Fibroblast of skin of back (primary cell): ENCODE measurements at places on chromosomes 2 and 18.

GRCh38 chr2:206937555-206937954, 1.8 kb upstream of the CPO start:
- no peak for DNase-seq

DNA sequence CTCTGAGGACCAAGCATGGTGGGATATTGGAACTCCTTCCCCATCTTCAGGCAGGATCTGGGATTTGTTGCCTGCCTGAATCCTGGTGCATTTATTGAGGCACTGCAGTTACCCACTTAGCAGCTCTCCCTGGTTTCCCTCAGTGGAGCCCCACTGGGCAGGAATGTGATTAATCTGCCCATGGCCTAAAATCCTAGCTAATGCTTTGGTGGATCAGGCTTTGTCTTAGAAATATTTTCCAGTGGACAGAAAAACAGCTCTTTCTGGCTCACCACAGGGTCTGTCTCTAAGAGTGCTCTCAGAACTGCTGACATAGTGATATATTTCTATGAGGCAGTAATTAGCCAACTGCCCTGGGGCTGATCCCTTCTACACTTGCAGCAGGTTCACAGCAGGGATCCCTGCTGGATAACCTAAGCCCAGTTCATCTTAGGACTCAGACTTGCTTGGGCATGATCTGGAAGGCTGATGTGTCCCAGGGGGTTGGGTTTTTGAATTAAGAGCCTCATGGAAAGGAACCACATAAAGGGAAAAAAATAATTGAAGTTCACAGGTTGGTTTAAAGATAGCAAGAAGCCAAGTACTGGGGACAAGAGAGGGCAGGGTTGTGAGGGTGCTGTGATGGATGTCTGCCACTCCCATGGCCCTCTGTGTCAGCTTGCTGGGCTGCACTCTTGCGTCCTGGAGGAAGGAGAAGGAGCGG, 44.3 kb upstream of the ZDBF2 start:
- peak; percentile 9 for DNase-seq

DNA sequence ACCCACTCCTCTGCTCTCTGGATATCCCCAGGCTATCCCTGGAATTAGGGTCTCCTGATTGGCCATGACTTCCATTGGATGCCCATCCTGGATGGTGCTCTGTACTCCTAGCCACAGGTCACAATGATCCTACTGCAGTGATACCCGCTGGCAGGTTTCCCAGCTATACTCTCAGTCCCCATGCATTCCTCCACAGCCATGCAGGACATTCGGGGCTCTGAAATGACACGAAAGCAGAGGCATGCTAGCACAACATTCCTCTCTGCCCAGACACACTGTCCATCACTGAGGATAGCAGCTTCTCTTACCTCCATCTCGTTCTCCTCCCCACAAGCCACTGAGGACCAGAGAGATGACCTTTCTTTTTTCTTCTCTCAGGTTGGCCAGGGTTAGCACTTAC, 51.7 kb upstream of the SPATS2L start:
- DNase-seq: peak; percentile 69

DNA sequence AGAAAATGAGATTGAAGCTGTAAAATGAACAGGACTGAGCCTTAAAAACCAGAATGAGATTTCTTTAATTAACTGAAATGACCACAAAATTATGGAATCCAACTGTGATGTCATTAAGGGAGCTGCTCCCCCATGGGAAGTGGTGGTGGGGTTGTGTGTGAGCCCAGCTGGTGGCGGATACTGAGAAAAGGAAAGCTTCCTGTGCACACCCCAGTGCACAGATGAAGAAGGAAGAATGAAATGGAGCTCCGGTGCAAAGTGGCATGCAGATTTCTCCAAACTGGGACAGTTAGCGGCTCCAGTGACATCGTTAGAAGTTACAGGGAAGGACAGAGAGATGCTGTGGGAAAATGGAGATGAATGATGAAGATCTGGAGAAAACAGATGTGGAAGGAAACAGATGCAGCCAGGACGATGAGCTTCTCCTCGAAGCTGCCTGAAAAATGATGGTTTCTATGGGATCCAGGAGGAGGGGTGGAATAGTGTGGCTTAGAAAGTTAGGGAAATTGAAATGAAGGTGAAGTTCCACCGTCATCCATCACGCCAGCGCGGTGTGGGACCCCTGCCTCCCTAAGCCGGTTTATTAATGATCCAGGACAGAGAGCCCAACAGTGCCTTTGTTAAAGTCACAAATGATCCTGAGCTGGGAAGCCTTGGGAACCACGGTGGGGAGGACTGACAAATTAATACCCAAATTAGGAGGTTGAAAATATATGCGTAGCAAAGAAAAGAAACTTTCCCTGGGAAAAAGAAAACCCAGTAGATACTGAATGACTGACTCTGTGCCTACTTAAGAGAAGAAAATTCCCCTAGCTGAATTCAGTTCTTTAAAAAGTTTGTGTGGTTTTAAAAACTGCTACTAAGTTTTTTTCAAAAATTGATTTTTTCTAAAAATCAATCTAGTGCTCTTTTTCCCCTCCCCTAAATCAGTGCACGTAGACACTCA, 77.2 kb downstream of the TSN start:
- no peak for DNase-seq

- DNase-seq: no peak
Measured at GRCh38 chr2:147275943-147276342, 568.9 kb upstream of the ACVR2A start.

DNA sequence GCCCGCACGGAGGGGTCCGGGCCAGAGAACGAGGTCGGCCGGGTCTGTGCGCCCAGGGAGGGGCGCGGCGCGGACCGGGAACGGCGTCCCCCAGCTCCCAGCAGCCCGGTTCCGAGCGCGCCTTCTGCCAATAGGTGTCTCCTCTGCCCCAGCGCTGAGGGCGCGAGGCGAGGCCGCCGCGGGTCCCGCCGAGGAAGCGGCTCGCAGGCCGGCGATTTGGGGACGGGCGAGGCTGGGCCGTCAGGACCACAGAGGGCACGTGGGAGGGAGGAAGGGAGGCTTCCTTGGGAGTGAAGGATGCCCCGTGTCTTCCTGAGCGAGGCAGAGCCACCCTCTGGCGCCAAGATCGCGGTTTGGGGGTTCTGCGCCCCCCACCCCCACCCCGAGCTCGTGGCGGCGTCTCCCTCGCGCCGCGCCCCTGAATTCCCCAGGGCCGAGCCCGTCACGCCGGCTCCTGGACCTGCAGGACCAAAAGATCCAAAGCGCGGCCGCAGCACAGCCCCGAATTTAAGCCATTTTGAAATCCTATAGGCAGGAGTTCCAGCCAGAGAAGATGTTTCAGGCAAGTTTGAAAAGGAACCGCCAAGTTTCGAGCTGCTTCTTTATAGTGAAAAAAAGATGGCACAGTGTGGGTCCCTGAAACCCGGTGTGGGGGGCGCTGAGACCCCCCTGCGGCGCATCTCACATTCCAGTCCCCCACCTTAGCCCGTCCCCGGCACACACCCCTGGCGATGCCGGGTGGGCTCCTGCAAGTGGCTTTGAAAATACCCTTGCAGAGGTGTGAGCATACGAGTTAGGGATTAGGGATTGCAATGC, 909 bp downstream of the NFATC1 start:
- DNase-seq: peak; percentile 58

DNA sequence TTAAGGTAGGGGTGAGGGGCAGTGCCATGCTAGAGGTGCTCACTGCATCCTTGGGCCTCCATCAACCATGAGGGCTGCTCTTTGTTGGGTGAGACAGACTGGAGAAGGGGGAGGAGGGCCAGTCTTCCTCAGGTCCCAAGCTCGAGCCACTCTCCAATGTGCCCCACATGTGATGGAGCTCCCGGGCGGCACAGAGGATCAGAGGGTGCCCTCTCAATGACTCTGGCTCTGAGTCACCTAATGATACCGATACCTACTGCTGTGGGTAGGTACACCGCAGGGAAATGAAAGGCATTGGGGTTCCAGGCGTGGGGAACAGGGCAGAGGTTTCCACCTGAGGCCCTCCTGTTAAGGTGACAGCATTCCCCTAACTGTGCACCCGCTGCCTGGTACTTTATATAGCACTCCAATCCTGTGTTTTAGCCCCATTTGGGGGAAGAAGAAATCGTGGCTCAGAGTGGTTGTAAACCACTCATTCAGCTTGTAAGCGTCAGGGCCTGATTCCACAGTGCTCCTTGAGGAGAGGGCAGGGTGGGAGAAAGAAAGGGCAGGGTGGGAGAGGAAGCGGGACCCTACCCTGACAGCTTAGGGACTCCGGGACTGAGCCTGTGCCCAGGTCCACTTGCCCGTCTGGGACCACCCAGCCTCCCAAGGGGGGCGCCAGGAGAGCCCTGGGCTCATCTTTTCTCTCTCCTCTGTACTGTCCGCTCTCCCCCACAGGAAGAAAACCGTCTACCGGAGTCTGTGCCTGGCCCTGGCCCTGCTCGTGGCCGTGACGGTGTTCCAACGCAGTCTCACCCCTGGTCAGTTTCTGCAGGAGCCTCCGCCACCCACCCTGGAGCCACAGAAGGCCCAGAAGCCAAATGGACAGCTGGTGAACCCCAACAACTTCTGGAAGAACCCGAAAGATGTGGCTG, 1.8 kb downstream of the B3GNT7 start:
- no peak for DNase-seq

GRCh38 chr18:50992351-50992762, 24.5 kb downstream of the ELAC1 start:
- no peak for DNase-seq

GRCh38 chr18:25289001-25289631, 62.9 kb downstream of the ZNF521 start:
- DNase-seq: peak; percentile 93

- DNase-seq: peak; percentile 57
Measured at GRCh38 chr2:105114551-105114950, 76.7 kb downstream of the MRPS9 start.

- DNase-seq: no peak
Measured at GRCh38 chr2:101486258-101486701, 11.4 kb upstream of the RFX8 start.

DNA sequence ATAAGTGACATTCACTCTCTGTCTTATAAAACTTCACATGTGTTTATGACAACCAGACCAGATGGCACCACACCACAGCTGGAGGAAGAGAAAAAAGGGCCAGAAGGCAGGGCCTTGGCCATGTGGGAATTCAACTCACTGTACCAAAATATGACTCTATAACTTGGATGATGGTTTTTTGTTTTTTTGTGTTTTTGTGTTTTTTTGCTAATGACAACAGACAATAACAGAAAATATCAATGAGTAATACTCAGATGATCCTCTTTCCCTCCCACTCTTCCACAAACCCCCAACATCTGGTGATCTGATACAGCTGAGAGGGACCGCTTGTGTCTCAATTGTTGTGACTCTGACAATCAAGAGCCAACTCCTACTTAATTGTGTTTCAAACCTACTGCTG, 12.4 kb downstream of the NMI start:
- DNase-seq: no peak

- DNase-seq: peak; percentile 65
Measured at GRCh38 chr2:138707392-138708074, 72.7 kb downstream of the NXPH2 start.

GRCh38 chr2:3741396-3741795, 38.0 kb downstream of the DCDC2C start:
- DNase-seq: no peak

DNA sequence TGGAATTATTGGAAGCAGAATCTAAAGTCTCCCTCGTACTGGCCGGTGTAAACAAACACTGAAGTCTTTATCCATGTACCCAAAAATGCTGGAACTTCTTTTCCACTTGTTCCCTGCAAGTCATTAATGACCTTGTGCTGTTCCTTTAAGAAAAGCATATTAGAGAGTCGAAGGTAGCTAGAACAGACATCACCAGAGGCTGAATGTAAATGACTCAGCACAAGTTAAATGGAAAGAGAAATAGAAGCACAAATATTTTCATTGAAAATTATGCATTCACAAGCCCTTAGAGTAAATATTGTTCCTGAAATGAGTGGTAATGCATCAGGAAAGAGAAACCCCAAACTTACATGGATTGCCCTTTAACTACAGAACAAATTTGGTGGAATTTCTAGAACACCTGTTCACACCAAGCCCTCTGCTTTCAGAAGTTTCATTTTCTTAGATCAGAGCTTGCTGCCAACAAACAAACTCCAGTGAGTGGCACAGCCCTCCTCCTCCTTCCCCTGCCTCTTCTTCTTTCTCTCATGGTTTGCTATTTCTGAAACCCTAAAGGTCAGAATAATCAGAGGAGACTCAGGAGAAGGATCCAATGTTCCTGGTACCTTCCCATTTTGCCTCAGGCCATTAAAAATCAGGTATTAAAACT, 264.3 kb downstream of the TXNL1 start:
- DNase-seq: peak; percentile 45

DNA sequence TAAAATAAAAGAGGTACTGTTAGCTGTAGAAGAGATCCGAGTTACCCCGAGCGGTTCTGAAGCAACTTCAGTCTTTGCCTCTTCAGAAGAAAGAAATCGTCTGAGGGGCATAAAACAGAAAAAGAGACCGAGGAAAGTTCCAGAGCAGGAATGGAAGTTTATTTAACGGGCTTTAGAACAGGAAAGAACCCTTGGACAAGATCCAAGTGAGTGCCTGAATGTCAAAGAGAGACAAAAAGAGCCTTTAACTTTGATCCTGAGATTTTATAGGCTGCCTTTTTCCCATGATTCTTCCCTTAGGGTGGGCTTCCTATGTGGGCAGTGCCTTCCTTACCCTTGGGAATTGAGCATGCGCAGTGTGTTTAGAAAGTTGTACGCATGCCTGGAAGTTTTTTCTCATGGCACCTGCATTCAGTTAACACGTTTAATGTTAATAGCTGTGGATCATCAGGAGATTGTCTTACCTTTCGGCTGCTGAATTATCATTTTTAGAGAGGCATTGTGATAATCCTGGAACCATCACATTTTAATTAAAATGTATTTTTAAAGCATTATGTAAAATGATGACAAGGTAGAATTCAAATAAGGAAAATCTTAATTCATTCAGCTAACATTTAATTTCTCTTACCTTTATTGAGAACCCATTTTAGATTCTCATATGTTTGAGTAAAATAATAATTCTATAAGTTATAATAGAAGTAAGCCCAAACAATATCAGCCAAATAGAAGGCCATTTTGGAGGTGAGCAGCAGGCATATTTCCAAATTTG, 269.5 kb upstream of the ZSWIM2 start:
- DNase-seq: no peak

DNA sequence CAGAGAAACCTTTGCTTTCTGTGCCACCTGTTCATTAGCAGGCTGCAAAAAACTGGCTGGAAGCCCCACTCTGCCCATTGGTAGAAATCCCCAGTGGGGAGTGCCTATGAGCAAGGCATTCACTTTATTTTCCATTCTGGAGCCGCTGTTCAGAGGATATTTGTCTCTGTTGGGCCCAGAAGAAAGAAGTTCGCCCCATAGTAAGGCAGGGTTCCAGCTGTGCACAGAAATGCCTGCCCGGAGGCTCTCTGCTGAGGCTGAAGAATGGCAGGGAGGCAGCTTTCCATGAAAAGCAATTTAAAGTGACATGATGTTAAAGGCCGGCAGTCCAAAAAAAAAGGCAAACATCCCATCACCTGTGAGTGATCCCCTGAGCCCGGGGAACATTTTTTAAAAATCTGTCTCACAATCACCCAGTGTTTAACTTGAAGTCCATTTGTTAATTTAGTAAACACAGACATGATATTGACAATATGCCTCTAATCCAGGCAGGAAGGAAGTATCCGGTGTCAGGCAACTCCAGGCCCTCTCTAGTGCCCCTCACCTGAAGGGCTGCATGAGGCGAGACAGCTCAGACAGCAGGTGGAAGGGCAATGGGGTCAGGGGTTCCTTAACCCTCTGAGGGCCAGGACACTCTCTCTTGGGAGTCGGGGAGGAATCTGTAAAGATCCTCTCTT, 265.1 kb upstream of the SIX2 start:
- DNase-seq: no peak

GRCh38 chr2:147464737-147465357, 380.0 kb upstream of the ACVR2A start:
- no peak for DNase-seq
